ENCODE measurements at places on chromosomes 16 and 17.

GRCh38 chr16:87653234-87653633 is 50.9 kb downstream of the JPH3 start:
- DNase-seq: no peak

DNA sequence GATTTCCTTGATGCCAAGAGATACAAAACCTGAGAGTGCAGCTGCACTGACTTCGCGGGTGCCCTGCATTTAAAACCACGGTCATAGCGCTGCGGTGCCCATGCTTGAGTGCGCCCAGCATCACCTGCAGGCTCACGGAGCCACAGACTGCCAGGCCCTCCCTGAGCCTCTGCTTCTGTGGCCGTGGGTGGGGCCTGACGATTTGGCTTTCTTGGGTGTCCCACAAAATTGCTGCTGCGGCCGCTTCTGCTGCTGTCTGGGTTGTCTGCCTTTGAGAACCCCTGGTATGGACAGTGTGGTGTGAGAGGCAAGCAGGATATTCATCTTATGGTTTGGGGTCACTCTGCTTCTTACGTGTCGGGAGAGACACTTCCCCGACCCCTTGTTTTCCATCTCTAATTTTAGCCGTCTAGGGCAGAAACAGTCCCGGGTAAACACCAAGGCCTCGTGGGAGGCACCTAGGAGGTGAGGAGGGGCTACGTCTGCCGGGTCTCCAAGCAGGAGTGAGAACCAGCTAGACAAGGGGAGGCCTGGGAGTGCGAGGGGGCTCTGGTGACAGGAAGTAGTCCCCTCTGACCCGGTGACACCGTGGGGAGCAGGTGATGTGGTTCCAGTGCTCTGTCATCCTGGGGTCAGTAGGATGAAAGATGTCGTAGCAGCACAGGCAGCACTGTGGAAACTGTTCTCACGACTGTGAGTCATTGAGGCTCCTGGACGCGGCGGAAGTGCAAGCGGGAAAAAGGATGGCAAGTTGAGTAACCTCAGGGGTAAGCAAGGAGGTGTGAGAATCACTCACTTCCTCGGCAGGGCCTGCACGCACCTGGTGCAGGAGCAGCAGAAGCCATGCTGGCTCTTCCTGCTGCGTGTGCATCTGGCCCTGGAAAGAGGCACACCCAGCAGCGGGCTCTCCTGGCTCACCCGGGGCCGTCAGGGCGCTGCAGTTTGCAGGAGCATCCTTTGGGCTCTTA is 176.3 kb downstream of the RPTOR start:
- no peak for DNase-seq

- DNase-seq: no peak
Observed at GRCh38 chr16:59683709-59684108, 949.6 kb upstream of the GOT2 start.

GRCh38 chr16:6777624-6778023 is 555.0 kb upstream of the RBFOX1 start:
- no peak for DNase-seq

- peak; percentile 32 for DNase-seq
Observed at GRCh38 chr17:45677770-45678169, 106.3 kb upstream of the CRHR1 start.

GRCh38 chr17:82517230-82517865 is 2.2 kb upstream of the FOXK2 start:
- no peak for DNase-seq

DNA sequence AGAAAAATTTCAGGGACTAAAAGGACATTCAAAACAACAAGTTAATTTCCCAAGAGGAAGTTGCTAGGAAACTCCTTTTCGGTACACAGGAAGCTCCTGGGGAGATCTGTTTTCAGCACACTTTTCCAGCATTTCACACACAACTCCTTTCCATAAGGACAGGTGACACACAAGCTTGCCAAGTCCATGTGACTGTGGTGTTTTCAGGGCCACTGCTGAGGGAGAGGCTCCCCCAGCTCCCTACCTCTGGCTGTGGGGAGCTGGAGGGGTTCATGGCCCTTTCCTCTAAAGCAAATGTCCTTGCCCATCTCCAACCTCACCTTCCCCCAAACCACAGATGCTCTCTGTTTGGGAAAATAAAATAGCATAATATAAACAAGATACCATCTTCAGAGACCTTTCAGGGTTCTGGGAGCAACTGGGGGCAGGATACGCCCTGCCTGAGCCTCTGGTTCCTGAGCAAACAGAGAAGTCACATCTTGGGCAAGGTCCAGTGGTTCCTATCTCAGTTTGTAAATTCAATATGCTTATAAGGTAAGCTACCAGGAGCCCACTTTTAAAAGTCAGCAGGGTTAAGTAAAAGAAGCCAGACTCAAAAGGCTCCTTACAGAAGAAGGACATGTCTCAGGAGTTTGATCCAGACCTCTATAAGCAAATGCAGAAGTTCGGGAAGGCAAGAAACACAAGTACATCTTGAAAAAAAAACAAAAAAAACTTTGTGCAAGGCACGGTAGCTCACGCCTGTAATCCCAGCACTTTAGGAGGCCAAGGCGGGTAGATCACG is 3.0 kb downstream of the PDZD9 start:
- DNase-seq: no peak

GRCh38 chr17:73267648-73268537 is 6.2 kb upstream of the CPSF4L start:
- peak; percentile 82 for DNase-seq

GRCh38 chr17:19000531-19001325 is 3.8 kb downstream of the FAM83G start:
- no peak for DNase-seq

DNA sequence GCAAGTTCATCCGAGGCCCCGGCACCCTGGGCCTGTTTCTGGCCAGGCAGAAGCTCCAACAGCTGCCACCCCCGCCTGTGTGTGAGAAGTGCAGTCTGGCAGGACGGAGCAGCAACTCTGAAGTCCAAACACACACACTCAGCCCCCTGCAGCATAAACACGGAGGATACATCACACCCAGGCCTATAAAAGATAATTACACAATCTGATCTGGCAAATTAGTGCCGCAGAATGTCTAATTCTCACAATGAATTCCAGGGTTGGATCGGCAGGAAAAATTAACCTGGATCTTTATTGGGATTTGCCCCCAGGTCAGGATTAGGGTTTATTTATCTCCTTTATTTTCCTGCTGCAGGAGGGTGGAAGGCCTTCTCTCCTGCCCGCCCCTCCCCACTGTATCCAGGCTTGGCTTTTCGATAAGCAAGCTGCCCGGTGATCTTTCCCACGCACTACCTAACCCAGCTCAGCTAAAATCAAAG is 311.4 kb downstream of the SOX9 start:
- DNase-seq: no peak

GRCh38 chr17:41098481-41098880 is 539 bp upstream of the KRTAP4-8 start:
- DNase-seq: no peak

DNA sequence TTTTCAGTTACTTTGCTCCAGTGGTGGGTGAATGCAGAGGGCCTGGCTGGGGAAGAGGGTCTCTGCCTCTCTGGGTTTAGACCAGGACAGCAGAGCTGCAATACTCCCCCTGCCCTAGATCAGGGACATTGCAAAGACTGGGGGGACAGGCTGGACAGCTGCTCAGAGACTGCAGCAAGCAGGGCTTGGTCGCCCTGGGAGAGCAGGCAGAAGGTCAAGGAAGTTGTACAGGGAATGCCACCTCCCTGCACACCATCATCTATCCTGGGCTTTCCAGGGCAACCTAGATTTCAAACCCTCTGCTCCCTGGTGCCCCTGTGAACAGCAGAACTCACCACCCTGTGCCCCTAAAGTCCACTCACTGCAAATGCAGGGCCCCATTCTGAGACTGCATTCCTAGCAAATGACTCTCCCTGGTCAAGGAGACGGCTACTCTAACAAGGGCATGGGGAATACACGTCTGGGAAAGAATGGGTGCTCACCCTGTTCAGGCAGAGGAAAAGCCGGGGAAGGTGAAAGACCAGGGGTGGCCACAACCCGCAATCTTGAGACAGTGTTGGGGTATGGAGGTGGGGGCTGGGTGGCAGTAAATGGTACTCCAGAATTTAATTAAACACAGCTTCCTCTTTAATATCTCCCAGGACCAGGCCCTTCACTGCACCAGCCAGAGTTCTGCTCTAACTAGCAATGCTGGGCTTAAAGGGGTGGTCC is 1.0 kb downstream of the KIFC3 start:
- DNase-seq: no peak

GRCh38 chr17:32596628-32597027 is 109.8 kb downstream of the CDK5R1 start:
- no peak for DNase-seq

- no peak for DNase-seq
Observed at GRCh38 chr16:17748044-17748719, 277.4 kb upstream of the XYLT1 start.

GRCh38 chr17:66462010-66462409 is 159.6 kb downstream of the PRKCA start:
- DNase-seq: no peak

DNA sequence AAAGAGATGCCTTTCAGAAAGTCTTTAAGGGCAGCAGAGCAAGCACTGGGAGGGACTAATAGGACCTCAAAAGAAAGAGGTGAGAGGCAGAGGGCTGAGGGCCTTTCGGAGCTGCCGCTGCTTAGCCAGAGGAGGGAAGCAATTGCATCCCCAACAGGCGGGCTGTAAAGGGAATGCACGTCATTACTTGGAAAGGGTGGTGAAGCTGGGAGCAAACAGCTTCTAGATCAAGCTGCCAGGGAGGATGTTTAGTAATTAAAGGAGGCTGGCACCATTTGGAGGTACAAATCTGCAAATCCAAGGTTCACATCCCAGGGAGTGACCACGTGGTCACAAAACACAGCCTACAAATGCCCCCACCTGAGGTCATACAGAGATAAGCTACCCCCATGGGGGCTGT is 429.0 kb upstream of the RBFOX1 start:
- DNase-seq: no peak

DNA sequence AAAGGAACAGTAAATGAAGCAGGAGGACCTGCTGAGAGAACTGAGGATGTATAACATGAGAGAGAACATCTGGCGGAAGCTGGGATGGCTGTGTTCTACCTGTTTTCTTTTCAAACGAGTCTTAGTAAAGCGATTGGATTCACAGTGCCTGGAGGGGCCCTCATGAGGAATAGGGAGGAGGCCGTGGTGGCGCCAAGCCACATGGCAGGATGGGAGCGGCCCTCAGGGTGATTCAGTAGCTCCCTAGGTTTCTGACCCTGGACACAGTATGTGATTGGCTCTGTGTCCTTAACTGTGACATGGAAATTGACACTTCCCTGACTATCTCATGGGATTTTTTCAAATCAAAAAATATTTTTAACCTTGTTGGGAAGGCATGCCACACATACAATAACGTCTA is 32.1 kb downstream of the USP43 start:
- DNase-seq: no peak

DNA sequence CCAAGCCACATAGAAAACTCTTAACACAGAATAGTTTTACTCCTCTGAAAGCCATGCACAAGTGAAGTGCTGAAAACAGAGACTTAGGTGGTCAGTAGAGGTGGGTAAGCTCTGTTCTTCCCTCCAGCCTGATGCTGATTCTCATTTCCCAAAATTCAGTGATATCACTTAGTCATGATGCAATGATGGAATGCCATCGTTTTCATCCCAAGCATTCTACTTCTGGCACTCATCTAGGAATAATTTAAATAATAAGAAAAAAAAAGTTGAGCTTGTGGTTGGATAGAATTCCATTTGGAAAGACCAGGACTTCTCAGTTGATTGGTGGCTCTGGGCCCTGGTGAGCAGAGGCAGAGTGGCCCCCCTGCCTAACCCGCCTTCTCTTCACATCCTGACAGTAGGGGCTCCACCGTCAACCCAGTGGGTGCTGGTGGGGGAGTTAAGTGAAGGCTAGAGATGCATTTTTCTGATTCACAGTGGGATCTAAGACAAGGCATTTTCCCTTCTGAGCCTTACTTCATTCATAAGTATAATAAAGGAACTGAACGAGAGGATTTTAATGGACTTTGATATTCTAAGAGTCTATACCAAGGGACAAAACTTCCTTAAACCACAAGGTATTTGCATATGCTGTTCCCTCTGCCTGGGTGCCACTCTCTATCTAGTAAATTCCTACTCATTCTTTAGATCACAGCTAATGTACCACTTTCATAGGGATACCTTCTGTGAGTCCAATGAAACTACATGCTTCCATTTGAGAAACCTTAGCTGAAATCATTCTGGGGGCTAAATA is 310.3 kb upstream of the DYNLRB2 start:
- no peak for DNase-seq

DNA sequence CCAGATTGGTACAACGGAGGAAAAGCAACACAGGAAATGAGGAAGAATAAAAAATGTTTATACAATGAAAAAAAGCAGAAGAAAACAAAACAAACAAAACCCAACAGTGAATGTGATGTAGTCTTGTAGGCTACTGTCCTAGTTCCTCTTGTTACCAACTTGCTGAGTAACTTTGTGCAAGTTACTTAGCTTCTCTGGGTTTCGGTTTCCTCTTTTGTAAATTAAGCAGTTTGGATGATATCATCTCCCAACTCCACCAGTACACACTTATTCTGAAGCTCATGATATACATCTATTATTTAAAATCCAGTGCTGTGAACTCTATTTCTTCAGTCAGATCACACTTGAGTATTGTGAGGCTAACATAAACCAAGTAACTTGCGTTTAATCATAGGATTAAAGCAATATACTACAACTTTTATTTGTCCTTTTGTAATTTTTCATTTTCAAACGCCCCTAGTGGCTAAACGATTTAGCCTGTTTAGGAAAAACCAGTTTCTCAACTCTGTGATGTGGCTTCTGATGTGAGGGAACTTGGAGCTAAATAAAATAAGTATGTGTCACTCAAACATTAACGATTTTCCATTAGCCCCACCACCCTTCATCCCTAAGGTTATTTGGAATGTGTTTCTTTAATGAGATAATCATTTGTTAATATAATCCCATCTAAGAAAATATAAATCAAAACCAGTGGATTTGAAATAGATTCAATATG is 1.4 kb upstream of the UNK start:
- no peak for DNase-seq

GRCh38 chr16:12590963-12591362 is 212.7 kb downstream of the CPPED1 start:
- no peak for DNase-seq

DNA sequence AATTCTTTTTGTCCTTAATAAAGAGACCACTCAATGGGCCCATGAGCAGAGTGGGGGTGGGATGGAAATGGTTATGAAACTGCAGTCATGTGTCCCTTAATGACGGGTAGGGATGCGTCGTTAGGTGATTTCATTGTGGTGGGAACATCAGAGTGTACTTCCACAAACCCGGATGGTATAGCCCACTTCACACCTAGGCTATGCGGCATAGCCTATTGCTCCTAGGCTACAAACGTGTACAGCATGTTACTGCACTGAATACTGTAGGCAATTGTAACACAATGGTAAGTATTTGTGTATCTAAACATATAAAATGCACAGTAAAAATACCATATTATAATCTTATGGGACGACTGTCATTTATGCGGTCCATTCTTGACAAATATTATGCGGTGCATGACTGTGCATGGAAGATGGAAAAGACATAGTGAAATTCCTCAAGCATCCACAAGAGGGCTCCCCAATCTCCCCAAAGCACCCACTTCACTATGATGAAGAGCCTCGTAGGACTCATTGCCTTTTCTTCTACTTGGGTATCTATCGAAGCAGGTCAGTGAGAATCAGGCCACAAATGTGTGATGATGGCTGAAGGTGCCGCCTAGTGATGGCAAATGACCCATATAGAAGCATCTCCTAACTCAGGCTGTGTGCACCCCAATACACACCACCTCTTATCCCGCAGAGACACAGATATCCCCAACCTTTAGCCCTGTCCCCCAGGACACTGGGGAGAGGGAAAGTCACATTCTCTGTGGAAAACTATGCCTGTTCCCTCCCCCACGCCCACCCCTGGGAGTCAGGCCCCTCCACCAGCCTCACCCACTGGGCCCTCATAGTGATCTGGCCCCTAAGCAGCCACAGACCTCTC is 43.5 kb downstream of the TBX21 start:
- no peak for DNase-seq
